T-helper 1 cell treated with Interleukin-12 subunit alpha and Interleukin-12 subunit beta and Interleukin-4 antibody, amounts not matched to agents 30 ng/mL and 1 ng/mL, for 36 hours (primary cell): ENCODE measurements at places on chromosomes 13 and 19. TPM values are rescaled to one million over a fixed set of nuclear protein-coding genes. Genes with fewer than 3 reads are reported as not detected.

ZSWIM9 gene
- 7.7 and 10.8 TPM in 2 replicates for total RNA-seq

PSG6 gene
- total RNA-seq, result not detected in 2 replicates

CATSPERD gene
- total RNA-seq, result not detected in 2 replicates

SIGLEC8 gene
- not detected in 2 replicates for total RNA-seq

BCL3 gene
- 195 and 197 TPM in 2 replicates for total RNA-seq

DBP gene
- 6.4 and 8.0 TPM in 2 replicates for total RNA-seq

CBLC gene
- not detected in 2 replicates for total RNA-seq

ZNF132 gene
- 3.7 and 3.8 TPM in 2 replicates for total RNA-seq

MFSD12 gene
- total RNA-seq, result 89.0 and 92.8 TPM in 2 replicates

ZNF560 gene
- not detected in 2 replicates for total RNA-seq

SLC25A41 gene
- total RNA-seq, result 0.32 and 0.44 TPM in 2 replicates

ZNF441 gene
- 4.6 and 5.6 TPM in 2 replicates for total RNA-seq
